ENCODE measurements at places on chromosomes 12 and 14.

DNA sequence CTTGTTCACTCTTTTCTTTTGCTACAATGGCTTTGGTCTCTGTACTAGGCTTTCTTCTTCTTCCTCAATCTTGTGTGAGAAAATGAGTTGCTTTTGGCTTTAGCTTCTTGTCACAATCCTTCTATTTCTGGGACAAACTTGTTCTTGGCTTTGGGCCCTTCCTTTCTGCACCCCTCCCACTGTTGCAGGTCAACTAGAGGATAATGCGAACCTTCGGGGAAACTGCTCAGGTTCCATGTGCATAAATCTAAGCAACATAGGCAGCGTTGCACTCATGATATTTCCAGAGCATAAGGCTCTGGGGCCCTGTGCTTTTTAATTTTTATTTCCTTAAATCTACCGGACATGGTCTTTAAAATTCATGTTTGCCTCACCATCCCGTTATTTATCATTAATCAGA lies 89.8 kb upstream of the LRIG3 start:
- DNase-seq = no peak

GRCh38 chr14:103528146-103528586 lies 830 bp upstream of the TRMT61A start:
- DNase-seq = no peak

DNA sequence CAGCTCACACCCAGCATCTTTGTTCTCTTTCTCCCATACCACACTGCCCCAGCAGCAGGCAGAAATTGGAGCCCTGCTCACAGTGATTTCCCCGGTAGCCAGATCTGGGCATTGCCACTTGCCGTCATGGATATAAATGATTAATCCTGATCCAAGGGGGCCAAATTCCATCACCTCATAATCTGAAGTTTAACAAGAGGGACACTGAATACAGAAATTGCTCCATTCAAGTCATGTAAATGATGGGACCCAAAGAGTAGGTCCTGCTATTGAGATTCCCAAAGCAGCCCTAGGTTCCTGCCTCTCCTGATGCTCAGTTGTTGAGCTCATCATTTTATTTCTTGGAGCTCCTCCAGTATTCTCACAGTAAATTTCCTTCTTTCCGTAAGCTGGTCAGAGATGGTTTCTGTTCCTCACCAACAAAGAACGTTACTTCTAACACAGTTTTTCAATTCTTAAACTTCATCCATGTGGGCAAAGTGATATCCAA lies 11.7 kb downstream of the ITPR2 start:
- no peak for DNase-seq

DNA sequence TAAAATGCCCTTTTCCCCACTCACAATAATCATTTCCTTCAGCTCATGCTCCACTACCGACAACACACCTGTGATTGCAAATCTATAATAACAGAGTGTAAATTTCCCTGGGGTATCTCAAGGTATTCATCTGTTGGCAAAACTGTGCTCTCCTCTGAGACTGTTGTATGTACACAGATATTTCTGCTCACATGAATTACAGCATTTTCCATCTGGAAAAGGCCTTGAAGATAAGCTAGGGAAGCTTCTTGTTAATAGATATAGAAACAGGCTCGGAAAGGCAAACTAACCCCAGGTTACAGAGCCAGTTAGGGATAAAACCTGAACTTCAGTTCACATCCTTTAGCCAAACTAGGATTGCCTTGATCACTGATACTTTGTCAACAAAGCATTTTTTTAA lies 210.4 kb upstream of the KRR1 start:
- no peak for DNase-seq

DNA sequence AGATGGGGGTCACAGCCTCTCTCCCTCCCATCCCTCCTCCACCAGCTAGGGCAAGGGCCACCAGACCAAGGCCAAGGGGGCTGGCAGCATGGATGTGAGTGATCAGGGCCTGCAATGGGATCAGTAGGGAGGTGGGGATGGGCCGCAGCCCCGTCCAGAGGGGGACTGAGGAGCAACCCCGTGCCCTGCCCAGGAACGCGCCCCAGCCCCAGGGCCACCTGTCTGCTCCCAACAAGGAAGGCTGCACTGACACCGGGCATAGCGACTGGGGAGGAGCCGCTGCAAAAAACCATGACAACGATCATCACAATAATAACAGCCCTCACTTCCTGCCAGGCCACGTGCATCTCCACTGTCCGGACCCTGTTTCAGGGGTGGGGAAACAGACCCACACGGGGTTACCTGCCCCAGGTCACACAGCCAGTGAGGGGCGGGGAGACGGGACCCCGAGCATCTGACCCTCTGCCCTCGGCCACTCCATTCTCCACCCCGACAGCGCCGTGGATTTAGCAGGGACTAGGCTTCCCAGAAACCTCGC lies 24.3 kb downstream of the NCOR2 start:
- DNase-seq = no peak

GRCh38 chr12:91978143-91978542 lies 167.5 kb downstream of the BTG1 start:
- DNase-seq = no peak

- DNase-seq = no peak
Measured at GRCh38 chr12:117439531-117440001, 78.1 kb upstream of the NOS1 start.

DNA sequence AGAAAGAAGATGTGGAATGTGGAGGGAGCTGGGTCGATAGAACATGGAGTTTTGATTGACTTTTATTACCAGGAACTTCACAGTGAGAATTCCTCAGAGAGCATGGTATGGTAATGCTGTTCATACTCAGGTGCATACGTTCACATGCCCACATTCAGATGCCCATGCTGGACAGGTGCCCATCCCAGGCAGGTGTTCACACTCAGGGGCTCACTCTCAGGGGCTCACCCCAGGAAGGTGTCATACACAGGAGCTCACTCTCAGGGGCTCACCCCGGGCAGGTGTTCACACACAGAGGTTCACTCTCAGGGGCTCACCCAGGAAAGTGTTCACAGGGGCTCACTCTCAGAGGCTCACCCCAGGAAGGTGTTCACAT lies 360.0 kb upstream of the SFSWAP start:
- no peak for DNase-seq

GRCh38 chr12:21289698-21290097 lies 45.0 kb downstream of the SLCO1A2 start:
- DNase-seq = no peak

GRCh38 chr12:15863984-15864383 lies 18.2 kb upstream of the STRAP start:
- no peak for DNase-seq

GRCh38 chr12:537772-538171 lies 78.0 kb downstream of the B4GALNT3 start:
- no peak for DNase-seq

GRCh38 chr12:96371790-96372699 lies 28.2 kb downstream of the CDK17 start:
- DNase-seq = no peak

DNA sequence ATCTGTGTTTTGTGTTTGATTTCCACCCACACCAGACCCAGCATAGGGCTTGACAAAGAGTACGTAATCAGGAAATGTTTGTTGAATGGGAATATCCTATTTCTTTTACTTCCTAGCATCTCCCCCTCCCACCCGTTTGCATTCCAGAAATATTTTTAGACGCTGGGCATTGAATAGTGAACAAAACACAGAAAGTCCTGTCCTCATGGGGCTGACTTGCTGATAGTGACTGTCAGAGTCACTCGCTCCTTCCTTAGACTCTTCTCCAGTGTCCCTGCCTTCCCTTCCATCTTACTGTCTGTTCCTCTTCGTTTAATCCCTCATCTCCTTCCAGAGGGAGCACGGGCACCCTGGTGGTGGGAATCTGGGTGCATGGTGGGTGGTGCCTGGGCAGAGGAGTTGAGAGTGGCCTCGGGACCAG lies 53.6 kb downstream of the SLC25A47 start:
- DNase-seq = no peak

DNA sequence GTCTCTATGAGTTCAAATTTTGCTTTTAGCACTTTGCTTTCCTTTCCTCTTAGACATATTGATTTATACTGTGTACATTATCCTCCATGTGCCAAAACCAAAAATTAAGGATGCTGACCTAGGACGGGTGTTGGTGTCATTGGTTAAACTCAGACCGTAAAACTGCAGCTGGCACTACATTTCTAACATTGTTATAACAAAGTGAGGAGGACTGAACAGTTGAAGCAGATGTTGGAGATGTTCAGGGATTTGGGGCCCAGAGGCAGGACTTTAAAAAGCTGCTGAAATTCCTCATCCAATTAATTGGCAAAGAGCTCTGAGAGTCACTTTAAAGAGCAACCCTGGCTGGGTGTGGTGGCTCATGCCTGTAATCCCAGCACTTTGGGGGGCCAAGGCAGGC lies 72.4 kb downstream of the TMTC1 start:
- DNase-seq = no peak

DNA sequence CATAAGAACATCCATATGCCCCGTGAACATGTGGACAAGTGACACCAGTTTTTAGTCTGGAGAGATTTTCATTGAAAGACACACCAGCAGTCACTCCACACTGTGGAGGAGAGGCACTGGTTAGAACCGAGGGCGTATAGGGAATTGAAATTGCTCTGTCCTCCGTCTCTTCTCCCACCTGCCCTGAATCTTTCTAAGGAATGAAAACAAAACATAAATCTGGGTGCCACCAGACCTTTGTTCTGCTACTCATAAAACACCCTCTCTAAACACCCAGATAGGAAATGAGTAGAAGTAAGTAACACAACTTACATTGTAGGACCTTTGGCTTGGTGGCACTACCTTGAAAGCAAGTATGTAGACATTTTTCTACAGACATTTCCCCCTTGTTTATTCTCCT lies 37.1 kb upstream of the STON2 start:
- no peak for DNase-seq

DNA sequence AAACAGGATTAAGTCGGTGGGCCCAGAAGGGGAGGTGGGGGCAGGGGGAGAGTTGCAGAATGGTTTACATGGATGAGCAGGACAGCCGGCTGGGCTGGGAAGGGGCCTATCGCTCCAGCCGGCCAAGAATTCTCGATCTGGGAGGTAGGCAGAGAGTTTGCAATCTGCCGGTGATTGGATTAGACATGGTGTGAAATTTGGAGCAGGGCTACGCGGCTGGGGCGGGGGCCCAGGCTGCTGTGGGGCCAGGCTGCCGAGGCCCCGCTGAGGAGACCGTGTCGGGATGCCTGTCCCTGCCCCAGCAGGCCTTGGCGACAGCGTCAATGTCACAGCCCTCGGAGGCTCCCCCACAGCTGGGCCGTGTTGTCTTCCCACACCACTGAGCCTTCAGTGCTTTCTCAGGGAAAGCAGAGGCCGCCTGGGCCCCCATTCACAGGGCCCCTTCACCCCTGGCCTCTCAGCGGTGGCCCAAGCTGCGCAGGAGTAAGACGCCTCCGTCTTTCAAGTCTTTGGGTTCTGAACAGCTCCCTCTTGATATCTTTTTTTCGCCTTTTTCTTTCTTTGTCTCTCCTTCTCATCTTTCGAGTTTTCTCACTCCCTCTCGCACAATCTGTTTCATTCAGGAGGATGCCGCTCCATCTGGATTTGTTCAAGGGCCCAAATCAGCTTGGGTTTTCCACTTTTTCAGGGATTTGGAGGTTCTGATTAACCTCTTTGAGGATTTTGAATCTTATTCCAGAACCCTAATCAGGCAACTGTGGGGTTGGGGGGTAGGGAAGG lies 117.5 kb upstream of the PARP11 start:
- no peak for DNase-seq

DNA sequence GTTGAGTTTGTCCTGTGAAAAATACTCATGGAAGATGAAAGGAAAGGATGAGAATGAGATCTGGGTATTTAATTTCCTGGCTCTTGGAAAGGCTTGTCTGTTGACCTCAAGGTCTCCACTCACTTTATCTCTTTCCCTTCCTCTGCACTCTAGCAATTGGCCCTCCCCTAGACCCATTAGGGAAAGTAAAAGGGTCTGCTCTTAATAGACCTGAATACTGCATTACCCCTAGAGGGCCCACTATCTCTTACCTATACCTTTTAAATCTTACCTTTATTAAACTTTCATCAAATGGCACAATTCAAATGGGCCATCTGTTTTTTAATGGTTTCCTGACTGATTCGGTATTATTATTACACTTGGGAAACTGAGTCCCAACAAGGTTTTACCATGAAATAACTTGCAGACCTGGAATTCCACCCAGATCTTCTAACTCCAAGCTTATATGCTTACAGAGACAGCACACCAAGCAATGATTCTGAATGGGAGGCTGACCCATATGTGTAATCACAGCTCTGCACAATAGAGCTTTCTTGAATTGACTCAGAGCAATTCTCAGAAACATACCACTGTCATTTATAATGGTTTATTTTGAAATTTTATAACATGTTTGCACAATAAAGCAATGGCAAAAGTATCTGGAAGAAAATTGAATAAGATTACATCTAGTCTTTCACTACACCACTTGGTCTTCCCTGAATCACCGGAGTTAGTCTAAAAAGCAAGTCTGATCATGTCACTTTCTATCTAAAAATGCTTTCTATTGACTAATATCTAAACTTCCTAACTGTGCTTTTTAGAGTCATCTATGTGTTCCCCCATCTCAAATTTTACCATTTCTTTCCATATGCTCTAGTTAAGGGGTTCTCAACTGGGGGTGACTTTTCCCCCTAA lies 618.5 kb downstream of the NRXN3 start:
- no peak for DNase-seq

- no peak for DNase-seq
Measured at GRCh38 chr12:109586385-109587296, 13.0 kb downstream of the MVK start.

GRCh38 chr12:93865751-93866150 lies 188.6 kb downstream of the CRADD start:
- no peak for DNase-seq

DNA sequence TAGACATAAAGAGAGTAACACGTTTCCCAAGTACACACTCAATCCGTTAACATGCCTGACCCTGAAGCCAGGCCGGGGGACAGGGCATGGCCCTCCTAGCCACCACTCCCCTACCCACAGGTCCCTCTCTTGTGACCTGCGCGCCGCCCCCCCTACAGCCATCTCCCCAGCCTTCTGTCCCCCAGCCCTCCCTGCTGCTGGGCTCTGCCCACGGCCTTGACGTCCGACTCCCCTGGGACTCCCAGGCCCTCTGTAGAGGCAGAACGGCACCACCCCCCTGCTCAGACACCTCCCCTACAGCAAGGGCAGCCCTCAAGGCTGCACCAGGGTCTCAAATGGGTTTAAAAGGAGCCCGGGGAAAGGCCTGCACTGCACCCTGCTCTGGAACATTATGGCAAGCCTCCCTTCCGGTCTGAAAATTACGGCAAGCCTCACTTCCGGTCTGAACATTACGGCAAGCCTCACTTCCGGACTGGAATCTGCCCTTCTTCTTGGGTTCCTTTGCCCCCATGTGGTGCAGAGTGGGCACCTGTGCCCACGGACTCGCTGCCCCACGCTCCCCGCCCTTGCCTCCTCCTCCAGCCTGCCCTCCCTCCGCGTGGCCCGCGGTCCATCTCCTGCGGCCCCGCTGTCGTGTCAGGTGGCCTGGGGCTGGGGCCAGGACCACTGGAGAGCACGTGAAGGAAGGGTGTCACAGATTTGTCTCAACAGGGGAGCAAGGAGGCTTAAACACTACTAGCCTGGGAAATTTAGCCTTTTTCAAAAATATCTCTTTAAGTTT lies 77.6 kb downstream of the MOK start:
- no peak for DNase-seq

DNA sequence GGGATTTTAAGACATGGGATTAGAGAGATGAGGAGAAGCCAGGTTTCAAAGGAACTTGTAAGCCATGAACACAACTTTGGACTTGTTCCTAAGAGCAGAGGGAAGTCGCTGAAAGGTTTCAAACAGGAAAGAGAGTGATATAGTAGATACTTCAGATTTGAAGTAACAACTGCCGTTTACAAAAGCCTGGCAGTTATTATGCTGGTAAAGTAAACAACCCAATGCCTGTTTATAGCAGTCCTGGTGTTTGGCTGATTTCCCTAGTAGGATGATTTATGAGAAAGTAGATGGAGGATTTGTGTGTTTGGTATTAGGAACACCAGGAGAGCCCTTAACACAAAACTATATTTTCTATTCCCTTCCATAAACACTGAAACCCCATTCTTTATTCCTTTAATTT lies 285.7 kb downstream of the RMST start:
- no peak for DNase-seq

Data from activated CD4-positive, alpha-beta T cell treated with anti-CD3 and anti-CD28 coated beads, Interleukin-2, amount 50 U/mL, for 4 hours (primary cell).